Brain microvascular endothelial cell (primary cell): ENCODE measurements at places on chromosomes 1 and 21.

GRCh38 chr21:29656504-29657239 lies 283.1 kb downstream of the GRIK1 start:
- DNase-seq: peak; percentile 76

GRCh38 chr1:235397733-235398132 lies 30.5 kb downstream of the TBCE start:
- DNase-seq: peak; percentile 96

DNA sequence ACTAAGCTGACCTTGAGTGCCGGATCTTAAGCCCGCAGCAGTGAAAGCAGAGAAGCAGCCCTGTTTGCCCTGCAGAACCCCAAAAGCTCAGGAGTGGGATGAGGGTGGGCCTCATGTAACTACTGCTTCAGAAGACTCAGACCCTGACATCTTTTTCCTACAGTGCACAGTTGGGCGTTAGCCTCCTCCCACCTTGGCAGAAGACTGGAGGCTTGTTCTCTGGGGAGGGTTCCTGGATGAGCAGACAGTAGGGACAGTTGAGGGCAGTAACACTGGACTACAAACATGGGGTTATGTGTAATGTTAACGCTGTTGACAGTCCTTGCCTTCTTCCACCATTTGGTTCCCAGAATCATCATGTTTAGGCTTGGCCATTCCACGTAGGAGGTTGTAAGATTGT lies 9.6 kb downstream of the CTPS1 start:
- no peak for DNase-seq

GRCh38 chr1:3101124-3101939 lies 32.3 kb downstream of the PRDM16 start:
- DNase-seq: no peak

DNA sequence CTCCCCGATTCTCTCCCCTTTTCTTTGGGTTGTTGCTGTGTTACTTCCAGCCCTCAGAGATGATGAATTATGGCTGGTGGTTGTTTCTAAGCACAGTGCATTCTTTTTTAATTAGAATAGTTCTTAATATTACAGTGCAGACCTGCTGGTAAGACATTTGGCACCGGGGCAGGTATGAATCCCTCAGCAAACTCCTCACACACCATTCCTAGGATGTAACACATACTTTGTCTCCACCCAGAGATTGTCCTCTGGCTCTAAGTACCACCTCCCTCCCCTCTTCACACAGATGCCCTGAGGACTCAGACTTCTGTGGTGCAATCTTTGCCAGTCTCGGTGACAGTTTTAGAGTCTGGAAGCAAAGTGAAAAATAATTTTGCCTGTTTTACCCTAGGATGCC lies 143.1 kb downstream of the HLX start:
- DNase-seq: no peak

- DNase-seq: no peak
Observed at GRCh38 chr1:39080831-39081270, 54.7 kb downstream of the NDUFS5 start.

- no peak for DNase-seq
Observed at GRCh38 chr21:26814386-26814785, 30.8 kb downstream of the ADAMTS1 start.

DNA sequence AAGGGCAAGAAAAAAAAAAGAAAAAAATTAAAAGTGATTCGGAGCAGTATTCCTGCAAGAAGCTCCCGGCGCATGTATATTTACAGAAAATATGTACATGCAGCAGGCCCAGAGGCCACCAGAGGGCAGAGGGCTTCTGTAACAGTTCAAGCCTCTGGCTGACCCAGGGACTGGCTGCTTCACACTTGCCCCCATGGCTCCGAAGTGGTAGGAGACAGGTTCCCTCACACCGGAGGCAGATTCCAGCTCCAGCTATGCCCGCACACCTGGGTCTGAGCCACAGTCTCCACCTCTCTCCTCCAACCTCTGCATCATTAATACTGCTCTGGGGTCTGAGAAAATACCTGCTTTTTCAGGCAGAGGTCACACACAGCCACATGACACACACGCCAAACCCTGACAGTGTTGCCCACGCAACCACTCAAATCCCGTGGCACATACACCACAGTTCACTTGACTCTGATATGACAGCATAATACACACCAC lies 2.2 kb upstream of the ARHGAP30 start:
- DNase-seq: peak; percentile 32

- DNase-seq: peak; percentile 53
Observed at GRCh38 chr1:204494281-204495077, at the start of gene PIK3C2B. Gene PIK3C2B, minus strand, starts transcription at chr1:204494805. Its CDS starts 25,003 bp downstream, at chr1:204469802.

DNA sequence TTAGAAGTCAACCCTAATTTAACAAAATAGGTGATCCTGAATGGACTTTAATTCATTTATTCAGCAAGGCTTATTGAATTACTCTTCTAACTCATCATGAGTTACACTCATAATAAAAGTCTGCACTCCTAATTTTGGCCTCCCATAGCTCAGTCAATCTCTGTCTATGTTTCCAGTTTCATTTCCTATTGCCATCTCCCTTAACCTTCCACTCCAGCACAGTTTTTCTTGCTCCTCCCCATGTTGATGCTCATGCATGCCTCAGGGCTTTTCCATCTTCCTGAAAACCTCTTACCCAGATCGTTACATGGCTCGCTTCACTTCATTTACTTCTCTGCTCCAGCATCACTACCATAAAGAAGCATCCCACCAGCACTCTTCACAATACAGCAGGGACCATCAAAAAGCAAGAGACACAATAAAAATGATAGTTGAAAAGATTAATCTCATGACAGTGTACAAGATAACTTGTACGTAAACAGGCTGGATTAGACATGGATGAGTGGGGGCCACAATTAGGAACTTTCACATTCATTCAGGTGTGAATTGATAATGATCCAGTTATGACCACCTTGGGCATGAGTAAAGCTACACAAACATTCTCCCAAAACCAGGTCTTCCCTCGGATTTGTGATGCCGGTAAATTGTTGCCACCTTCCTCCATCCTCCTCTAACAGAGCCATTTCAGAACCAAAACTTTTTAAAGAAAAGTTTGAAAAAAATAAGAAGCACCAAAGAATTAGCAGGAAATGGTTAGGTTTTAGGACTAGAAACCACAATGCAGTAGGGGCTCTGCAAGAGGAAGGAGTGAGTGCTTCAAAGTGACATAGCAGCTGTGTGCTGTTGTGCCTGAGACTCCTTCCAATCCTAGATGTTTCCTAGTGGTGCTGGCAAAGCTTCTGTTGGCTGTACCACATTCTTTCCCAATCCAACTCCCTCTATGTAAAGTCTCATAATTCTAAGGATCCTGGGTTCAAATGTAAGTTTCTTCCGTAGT lies 89.8 kb downstream of the OLFML2B start:
- DNase-seq: no peak

GRCh38 chr1:82921759-82922158 lies 1077.2 kb downstream of the TTLL7 start:
- no peak for DNase-seq

DNA sequence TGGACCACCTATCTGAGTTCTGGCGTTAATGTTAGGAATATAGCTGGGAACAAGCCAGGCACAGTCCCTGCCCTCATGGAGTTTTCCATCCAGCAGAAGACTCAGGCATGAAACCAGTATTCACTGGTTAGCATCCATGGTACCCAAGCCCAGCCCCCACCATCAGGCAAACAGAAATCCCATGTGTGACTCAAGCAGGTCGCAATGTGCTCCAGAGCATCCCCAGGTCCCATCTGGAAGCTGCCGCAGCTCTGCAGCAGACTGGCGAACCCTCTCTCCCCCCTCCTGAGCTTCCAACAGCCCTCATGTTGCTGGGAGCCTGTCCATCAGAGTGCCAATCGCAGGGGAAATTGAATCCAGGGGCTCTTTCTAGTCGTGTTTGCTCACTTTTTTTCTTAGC lies 174.2 kb downstream of the RRAGC start:
- no peak for DNase-seq

GRCh38 chr1:159554261-159554660 lies 18.5 kb upstream of the OR10J5 start:
- DNase-seq: no peak

- DNase-seq: peak; percentile 44
Observed at GRCh38 chr1:95033843-95034242, 38.9 kb downstream of the ALG14 start.

GRCh38 chr1:167605576-167605975 lies 24.5 kb upstream of the RCSD1 start:
- peak; percentile 6 for DNase-seq

DNA sequence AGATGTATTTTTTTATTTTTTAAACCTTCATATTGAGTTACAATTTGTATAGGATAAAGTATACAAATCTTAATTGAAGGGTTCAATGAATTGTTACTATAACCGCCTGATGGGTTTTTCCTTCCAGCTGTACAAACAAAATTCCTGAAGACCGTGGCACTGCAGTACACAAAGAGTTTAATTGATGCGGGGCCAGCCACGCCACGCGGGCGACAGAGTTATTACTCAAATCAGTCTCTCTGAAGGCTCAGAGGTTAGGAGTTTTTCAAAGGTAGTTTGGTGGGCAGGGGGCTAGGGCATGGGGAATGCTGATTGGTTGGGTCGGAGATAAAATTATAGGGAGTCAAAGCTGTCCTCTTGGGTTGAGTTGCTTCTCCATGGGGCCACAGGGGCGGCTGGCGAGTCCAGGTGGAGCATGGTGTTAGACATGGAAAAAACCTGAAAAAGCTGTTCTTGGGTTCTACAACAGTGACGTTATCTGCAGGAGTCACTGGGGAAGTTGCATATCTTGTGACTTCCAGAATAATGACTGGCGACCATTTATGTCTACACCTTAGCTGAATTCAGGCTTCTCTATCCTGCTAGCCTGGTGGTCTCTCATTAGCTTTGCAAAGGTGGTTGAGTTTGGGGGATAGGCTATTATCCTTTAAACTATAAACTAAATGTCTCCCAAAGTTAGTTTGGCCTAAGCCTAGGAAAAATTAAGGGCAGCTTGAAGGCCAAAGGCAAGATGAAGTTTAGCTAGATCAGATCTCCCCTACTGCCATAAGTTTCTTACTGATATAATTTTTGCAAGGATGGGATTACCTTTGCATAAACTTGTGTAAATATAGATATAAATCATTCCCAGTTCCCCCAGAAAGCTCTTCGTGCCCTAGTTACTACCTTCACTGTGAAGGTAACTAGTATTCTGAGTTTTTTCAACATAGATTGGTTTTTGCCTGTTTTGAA lies 13.0 kb upstream of the TMEM9 start:
- DNase-seq: no peak

DNA sequence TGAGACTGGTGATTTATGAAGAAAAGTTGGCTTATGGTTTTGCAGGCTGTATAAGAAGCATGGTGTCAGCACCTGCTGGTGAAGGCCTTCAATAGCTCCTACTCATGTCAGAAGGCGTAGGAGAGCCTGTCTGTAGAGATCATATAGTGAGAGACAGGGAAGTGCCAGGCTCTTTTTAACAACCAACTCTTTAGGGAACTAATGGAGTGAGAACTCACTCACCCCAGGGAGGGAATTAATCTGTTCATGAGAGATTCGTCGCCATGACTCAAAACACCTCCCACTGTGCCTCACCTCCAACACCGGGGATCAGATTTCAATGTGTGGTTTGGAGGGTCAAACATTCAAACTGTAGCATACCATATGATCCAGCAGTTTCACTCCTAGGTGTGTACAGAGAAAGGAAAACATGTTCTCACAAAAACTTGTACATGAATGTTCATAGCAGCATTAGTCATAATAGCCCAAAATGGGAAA lies 72.6 kb downstream of the TTC3 start:
- DNase-seq: peak; percentile 66

DNA sequence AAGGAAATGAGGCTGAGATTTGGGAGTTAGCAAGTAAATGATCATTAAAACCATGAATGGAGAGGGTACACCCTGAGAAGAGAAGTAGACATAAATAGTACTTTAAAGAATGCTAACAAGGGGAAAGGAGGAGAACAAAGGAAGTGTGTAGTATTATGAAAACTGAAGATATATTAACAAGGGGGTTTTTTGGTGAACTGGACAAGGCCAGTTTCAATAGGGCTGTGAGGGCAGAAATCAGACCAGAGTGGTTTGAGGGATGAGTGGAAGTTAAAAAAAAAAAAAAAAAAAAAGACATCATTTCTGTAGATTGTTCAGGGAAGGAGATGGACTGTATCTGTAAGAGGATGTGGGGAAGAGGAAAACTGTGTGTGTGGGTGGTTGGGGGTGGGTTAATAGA lies 137.1 kb downstream of the PLA2G4A start:
- no peak for DNase-seq

DNA sequence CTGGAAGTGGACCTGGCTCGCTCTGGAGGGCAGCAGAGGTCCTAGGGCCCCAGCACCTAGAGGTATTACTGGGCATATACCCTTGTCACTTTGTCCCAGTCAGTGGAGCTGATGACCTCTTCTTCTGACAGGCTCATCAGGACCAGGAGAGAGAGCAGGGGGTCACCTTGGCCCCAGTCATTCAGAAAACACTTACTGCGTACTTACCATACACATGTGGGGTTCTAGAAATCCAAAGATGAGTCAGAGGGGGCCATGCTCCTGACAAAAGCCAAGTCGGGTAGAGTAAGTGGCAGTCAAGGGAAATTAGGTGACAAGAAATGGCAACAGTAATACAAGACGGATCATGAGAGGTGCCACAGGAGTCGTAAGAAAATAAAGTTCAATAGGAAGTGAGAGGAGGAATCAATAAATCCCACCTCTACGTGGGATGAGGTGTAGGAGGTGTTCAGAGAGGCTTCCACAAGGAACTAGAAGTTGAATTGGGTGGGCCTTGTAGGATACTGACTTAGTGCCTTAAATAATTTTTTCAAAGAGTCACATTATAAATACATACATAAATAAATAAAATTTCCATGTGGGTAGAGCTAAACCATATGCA lies 6.8 kb downstream of the KCNC4 start:
- DNase-seq: no peak

GRCh38 chr1:246427611-246428010 lies 79.5 kb downstream of the SMYD3 start:
- DNase-seq: no peak

DNA sequence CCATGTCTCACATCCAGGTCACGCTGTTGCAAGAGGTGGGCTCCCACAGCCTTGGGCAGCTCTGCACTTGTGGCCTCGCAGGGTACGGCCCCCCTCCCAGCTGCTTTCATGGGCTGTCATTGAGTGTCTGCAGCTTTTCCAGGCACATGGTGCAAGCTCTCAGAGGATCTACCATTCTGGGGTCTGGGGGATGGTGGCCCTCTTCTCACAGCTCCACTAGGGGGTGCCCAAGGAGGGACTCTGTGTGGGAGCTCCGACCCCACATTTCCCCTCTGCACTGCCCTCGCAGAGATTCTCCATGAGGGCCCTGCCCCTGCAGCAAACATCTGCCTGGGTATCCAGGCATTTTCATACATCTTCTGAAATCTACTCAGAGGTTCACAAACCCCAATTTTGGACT lies 219.4 kb downstream of the LRRC7 start:
- no peak for DNase-seq

DNA sequence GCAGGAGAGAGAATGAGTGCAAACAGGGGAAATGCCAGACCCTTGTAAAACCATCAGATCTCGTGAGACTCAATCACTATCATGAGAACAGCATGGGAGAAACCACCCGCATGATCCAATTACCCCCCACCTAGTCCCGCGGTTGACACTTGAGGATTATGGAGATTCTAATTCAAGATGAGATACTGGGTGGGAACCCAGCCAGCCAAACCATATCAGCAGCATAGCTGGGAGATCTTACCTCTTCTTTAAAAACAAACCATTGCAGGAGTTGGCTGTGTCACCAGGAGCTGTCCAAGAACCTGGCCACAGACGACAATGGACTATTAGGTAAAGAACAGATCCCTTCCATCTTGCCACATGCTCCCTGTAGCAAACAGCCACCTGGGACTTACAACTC lies 422.7 kb downstream of the MATN1 start:
- no peak for DNase-seq

GRCh38 chr1:20220036-20220435 lies 33.7 kb upstream of the PLA2G2C start:
- DNase-seq: no peak

- peak; percentile 3 for DNase-seq
Observed at GRCh38 chr1:220409771-220410595, 118.0 kb upstream of the MARK1 start.
